ENCODE measurements at places on chromosomes 6 and 20.

DNA sequence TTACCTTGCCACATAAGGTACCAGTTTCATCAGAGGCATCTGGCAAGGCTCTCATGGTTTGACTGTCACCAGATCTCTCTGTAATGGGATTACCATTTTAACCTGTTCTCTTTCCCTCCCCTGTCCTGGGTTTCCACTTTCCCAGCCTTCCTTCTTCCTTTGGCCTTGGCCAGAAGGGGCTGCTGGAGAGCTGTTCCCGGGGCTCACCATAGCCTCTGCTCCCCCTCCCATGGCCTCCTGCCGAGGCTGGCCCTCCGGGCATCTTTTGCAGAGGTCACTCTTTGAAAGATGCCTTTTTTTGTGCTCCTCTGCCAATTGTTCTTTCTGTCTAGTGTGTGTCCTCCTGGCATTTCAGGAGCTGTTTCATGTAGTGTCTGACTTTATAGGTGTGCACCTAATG is 100.7 kb upstream of the SCP2D1 start:
- DNase-seq, result no peak

DNA sequence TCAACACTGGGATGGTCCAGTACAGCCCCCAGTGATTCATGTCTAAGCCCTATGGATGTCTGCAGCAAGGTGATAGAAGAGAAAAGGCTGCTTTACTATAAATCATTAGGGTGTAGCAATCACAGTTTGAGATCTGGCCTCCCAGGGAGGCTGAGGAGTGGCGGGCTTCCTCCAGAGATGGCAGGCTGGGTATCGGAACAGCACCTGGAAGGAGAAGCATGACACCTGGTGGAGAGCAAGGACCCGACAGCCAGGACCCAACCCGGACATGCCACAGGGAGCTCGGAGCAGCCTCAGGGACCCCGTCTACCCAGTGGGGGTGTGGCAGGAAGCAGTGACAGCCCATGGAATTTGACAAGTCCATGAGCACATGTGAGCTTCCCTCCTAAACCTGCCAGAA is 114.8 kb upstream of the CD93 start:
- DNase-seq, result no peak

GRCh38 chr6:161494566-161494965 is 220.7 kb upstream of the AGPAT4 start:
- no peak for DNase-seq

DNA sequence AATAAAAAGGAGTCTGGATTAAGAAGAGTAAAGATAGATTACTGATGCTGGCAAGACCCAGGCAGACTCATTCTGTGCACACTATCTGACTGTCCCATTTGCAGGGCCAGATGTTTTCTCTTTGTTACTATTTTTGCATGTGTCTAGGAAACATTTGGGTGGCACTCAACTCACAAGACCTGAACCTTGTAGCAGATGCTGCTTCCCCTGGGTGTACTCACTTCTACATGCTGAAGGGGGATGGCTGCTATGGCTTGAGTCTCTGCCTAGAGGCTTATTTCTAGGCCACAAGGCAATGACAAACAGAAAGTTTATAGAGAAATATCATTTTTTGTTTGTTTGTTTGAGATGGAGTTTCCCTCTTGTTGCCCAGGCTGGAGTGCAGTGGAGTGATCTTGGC is 351.4 kb downstream of the FOXA2 start:
- DNase-seq, result no peak

GRCh38 chr6:121504227-121504626 is 68.8 kb downstream of the GJA1 start:
- DNase-seq, result no peak

DNA sequence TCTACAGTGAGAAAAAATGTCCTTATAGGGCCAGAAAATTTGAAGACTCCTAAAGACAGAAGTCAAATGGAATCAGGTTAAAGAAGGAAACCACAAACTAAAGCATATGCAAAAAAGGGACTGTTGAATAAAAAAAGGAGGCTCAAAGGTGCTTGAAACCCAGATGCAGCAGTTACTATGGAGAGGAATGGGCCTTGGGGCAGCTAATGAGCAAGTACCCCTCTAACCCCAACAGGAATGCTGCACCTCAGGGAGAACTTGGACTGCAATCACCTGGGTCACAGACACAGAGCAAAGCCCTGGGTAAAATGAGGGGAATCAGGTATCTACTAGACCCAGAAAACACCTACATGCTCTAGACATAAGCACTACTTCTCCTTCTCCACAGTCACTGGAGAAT is 313.9 kb downstream of the UBE3D start:
- no peak for DNase-seq

All from activated gamma-delta T cell treated with anti-CD3 and anti-CD28 coated beads, Interleukin-2, amount 50 U/mL, for 16 hours (primary cell).